Astrocyte of the hippocampus (primary cell): ENCODE measurements at places on chromosomes 3 and 15.

DNA sequence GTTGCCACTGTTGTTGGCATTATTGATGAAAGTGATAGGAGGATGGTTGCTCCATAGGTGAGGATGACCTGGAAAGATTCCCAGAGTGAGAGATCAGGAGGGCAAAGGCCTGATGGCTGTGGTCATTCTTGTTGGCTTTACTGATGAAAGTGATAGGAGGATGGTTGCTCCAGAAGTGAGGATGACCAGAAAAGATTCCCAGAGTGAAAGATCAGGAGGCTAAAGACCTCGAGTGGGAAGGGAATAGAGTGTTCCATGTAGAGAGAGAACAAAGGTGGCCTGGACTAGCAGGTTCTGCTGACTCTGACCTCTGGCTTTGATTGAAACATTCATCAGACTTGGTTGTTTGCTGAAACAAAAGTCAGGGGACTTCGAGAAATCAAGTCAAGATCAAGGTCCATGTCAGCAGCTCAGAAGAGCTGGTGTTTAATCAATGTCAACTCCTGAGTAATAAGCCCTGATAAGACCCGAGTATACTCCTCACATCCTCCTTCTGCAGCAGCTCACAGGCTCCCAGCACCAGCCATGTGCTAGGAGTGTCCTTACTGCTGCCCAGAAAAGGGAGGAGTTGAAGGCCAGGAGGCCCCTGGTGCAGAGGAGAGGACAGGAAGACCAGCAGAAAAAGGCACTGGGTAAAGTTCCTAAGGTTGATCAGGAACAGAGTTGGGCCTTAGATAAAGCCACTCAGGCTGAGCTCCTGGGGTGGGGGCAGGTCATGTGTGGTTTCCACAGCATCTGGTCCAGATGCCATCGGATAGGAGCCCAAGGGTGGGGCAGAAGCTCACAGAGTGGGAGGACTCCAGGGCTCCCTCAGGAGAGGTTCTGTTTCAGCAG, 19.9 kb downstream of the CYP8B1 start:
- no peak for DNase-seq

GRCh38 chr3:190178779-190179178, 58.1 kb upstream of the P3H2 start:
- DNase-seq, result no peak

DNA sequence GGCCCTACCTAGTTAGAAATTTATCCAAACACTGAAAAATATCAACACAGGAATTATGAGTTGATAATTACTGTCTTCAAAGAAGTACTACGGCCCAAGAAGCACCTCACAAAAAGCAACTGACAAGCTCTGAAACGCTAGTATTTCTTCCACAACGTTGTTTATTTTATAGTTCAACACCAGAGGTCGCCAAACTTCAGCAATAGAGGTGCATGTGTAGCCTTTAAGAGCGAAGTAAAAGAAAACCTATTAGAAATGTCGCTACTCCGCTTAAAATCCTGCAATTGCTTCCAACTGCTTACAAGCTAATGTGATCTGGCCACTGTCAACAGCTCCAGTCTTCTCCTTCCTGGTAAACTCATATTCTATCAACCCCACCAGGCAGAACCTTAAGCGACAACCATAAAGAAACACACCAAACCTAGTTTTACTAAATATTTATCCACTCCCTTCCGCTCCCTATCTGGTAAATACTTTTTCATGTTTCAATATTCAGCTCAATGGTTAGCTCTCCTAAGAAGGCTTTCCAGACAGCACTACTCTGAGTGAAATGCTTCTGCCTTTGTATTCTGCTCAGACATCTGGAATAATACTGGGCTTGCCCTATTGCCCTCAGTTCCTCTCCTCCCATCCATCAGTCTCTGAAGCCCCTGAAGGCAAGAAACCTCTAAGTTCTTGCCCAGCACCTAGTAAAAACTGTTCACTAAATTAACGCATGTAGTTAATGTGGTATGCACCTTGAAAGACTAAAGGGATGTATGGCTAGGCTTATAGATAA, 110.2 kb downstream of the NR1I2 start:
- peak; percentile 83 for DNase-seq

DNA sequence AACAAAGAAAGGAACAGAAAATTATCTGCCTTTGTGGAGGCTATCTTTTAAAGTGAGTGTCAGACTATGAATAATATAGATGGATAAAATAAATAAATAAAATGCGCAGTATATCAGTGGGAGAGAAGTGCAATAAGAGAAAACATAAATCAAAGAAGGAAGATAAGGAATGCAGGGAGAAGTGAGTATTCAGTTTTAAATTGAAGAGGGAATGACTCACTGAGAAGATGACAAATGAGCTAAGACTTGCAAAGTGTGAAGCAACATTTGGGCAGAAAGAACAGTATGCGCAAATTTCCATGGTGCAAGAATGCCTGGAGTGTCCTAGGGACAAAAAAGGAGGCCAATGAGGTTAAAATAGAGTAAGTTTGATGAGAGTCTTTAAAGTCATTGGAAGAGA, 1300.1 kb upstream of the ALCAM start:
- peak; percentile 2 for DNase-seq

DNA sequence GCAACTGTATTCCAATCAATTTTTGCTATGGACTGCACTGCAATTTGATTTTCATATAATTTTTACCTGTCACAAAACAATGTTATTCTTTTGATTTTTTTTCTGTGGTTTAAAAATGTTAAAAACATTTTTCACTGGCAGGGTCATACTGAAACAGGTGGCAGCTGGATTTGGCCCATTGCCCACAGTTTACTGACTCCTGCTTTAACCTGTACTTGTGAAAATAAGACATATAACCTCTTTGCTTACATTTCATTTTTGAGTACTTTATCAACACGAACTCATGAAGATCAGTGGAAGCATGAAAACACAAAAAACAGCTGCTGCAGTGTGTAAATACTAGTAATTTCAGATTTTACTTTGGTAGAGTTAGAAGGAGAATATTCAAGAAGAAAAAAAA, 313.1 kb downstream of the WDR72 start:
- no peak for DNase-seq
